Renal cortex interstitium (tissue), 15 donors: ENCODE measurements at places on chromosomes 6 and 20.

DNA sequence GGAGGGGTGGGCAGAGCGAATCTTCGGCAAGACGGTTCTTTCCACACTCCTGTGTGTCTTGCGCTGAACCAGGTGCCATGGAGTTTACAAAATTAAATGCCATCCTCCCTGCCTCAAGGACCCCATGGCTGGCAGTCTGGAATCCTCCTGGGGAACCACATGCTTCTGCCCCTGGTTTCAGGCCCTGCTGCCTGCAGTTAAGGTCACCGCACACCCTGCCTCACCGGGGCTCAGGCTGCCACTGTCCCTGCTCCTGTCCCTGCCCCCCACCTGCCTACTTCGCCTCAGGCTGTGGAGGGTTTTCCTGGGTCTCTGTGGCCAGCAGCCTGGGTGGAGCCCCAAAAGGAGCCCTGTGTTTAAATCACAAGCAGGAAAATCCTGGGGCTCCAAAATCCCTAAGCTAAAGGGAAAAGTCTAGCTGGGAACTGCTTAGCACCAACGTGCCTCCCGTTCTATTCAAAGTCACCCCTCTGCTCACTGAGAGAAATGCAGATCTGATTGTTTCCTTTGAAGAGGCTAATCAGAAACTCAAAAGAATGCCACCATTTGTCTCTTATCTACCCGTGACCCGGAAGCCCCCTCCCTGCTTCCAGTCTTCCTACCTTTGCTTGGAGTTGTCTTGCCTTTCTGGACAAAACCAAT lies 10.6 kb upstream of the TTLL2 start:
- no peak for DNase-seq

DNA sequence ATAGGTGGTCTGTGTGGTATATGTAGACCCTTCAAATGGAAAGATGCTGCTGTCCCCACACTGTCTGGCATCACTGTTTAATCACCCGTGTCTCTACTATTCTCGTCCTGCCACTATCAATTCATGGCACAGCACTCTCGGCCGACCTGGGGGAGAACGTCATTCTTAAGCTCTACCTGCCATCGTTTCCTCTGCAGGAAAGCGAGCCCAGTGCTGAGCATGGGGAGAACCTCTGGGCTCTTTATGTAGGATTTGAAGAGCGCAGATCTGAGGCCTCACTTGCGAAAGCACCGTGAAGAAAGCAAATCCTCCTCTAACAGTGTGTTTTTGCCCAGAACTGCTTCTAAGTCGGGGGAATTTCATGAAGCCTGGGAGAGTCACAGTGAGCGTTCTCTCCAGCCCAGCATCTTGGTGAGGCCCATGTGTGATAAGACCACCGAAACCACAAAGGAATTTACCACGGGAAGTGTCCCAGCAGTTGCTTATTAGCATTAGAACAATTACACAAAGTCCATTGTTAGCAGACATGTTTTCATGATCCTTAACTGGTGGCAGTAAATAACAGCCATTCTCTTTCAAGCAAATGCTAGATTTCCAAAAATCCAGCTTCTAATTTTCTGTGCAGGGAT lies 124.3 kb downstream of the SCML4 start:
- DNase-seq = no peak

DNA sequence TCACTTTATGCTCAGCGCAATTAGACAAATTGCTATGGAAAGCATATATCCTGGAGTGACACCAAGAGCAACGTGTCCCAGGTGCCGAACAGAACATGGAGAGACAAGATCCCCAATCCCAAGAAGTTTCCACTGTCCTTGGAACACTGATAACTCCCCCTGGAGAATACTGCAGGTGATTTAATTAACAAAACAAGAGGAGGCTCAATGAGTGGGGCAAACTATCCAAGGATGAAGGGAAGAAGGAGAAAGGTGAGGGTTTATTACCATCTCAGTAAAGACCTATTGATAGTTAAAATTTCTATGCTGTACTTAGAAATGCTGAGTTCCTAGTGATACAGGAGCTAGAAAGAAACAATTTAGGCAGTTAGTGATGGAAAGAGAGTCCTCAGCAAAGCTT lies 35.7 kb downstream of the EDN1 start:
- DNase-seq = no peak

DNA sequence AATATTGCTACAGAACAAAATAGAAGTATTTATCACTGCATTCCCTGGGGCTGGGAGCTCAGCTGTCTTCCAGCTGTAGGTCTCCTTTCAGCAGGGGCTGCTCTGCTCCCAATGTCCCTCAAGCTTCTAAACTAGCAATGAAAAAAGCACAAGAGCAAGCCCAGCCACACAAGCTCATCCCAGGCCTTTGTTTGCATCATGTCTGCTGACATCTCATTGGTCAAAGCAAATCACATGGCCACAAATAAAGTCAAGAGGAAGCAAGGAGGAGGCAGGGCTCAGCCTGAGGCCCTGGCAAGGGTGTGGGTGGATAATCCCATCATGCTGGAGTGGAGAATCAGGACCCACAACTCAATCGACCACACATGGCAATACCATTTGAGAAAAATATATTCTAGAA lies 2.2 kb upstream of the BFSP1 start:
- no peak for DNase-seq

- DNase-seq = no peak
Measured at GRCh38 chr6:162099685-162100084, 627.9 kb downstream of the PRKN start.

- DNase-seq = no peak
Measured at GRCh38 chr20:41175727-41176330, 38.5 kb downstream of the PLCG1 start.

- DNase-seq = no peak
Measured at GRCh38 chr6:101876431-101876830, 482.9 kb downstream of the GRIK2 start.

DNA sequence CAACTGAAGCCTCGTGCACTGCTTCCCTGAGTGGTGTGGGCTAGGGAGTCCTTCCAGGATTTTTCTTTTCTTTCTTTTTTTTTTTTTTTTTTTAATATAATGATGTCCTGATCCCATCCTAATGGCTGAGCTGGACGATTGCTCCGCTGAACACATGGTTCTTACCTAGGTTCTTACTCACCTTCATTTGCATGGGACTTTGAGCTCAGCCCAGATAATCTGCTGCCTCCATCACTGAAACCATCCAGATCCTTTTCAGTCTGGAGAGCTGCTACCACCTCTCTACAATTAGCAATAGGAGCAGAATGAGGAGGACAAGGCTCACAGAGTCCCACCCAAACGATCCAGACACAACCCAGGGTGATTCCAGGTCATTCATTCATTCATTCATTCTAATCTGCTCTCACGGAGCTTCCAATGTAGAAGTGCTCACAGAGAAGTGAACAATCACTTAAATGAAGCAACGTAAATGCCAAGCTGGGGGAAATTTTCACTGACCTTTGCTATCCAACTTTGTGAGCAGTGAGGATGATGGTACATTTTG lies 246.3 kb upstream of the RREB1 start:
- DNase-seq = no peak

GRCh38 chr20:24915440-24915839 lies 33.6 kb upstream of the CST7 start:
- no peak for DNase-seq

GRCh38 chr6:53986165-53986720 lies 125.0 kb upstream of the MLIP start:
- peak; percentile 39 for DNase-seq

DNA sequence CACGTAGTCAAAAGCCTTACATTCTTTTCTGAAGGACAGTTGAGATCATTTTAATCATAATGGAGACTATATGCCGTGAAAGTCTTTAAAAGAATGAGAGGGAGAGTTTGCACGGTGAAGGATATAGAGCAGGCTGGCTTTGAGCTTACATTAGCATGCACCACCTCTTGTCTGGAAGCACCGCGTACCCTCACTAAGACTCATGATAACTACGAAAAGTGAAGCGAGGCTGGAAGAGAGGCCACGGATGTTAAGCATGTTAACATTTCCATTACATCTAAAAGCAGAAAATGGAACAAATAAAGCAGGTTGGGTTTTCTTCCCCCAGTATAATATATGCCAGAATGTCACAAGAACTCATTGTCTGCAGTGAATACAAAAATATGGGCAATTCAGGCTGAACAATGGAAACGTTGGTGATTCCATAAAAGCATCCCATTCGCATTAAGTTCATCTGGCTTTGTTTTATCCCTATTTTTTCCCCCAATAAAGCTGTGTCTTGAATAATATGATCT lies 40.6 kb upstream of the NKX2-2 start:
- DNase-seq = no peak

GRCh38 chr6:142429195-142429594 lies 127.4 kb downstream of the ADGRG6 start:
- no peak for DNase-seq

DNA sequence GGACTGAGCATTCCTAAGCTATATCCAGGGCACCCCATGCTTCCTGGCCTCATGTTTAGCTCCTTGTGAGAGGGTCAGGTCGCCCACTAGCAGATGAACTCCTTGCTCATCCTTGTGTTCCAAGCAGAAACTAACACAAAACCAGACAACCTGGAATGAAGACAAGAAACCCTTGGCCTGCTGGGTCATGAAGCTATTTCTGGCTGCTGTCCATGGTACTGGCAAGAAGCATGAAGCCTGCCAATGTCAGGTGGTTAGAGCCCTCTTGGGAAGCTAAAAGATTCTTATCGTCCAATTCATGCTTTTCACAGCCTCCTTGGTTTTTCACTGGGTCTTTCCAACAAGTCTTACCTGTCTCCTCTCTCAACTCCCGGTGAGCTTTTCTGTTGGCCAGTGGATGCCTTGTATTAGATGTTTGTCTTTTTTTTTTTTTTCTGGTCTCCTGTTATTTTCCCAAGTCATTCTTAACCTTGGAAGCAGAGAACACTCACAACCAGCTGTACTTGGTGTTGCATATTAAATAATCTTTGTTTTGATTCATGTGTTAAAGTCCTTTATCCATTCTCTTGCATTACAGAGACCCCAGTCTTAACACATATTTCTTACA lies 180.3 kb downstream of the ANKRD60 start:
- DNase-seq = peak; percentile 53

- DNase-seq = no peak
Measured at GRCh38 chr20:37404461-37404890, 58.5 kb downstream of the SRC start.

GRCh38 chr6:144797881-144798589 lies 512.9 kb downstream of the UTRN start:
- no peak for DNase-seq

GRCh38 chr20:9358001-9358400 lies 156.4 kb upstream of the LAMP5 start:
- DNase-seq = no peak

DNA sequence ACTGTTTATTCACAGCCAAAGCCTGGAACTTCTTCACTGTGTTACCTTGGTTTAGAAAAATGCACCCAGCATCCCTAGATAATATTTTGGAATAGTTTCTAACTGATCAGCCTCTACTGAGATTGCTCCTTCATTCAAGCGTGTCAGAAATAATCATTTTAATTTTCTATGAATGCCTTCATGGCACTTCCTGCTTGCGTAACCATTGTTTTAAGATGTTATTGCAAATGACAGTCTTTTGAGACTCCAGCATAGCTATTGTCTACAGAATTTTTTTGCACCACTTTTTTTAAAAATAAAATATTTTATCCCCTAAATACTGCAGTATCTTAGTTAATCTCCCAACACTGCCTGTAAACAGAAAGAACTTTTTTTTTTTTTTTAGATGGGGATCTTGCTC lies 213.1 kb downstream of the PHACTR1 start:
- DNase-seq = no peak

GRCh38 chr20:34983995-34984735 lies 28.5 kb downstream of the MYH7B start:
- no peak for DNase-seq

- no peak for DNase-seq
Measured at GRCh38 chr6:44000164-44000842, 126.9 kb downstream of the MRPL14 start.

DNA sequence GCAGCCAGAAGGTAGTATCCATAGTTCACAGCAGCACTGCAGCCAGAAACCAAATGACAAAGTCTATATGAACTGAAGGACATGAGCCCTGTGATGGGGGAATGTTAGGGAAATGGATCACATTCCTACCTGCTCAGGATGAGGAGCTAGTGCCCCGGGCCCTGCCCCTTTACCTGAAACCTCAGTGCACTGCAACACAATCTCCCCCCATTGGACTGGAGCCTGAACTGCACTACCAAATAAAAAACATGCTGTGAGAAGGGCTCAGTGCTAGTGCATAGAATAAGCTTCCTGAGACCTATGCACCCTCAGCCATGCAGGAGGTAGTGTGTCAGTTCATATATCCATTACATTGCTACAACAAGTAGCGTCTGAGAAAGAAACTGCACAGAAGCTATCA lies 477.8 kb downstream of the HACE1 start:
- DNase-seq = no peak

DNA sequence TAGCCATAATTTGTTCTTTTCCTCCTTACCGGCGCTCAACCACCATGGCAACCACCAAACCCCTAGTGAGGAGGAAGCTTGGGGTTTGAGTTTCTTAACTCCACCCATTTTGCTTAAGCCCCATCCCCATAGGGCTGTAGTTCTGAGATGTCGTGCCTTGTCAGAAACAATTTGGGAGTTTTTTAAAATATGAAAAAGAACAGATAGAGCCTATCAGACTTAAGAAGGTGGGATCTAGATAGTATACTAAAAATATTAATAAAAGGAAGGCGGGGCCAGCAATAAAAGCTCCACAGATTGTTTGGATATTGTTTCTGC lies 5.6 kb downstream of the BRD2 start:
- no peak for DNase-seq

DNA sequence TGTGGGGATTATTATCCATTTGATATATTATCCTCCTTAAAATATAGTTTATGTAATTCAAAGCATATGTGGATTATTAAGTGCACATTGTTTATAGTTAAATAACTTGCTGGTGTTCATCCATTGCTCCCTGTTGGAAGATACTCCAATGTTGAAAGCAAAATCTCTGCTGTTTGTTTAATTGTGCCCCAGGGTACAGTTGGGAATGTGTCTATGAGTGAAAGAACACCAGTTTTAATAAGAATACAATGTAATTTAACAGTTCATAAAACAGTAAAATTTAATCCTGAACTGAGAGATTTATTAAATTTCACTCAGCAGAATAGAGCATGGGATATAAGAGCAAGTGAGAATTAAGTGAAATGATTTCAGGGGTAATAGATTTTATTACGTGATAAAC lies 364.9 kb downstream of the GRIK2 start:
- no peak for DNase-seq
